Activated CD8-positive, alpha-beta memory T cell treated with anti-CD3 and anti-CD28 coated beads for 4 hours (primary cell): ENCODE measurements at places on chromosomes 16 and 17.
A peak's percentile ranks its signal among the peaks of the same experiment; 100 is the strongest.

DNA sequence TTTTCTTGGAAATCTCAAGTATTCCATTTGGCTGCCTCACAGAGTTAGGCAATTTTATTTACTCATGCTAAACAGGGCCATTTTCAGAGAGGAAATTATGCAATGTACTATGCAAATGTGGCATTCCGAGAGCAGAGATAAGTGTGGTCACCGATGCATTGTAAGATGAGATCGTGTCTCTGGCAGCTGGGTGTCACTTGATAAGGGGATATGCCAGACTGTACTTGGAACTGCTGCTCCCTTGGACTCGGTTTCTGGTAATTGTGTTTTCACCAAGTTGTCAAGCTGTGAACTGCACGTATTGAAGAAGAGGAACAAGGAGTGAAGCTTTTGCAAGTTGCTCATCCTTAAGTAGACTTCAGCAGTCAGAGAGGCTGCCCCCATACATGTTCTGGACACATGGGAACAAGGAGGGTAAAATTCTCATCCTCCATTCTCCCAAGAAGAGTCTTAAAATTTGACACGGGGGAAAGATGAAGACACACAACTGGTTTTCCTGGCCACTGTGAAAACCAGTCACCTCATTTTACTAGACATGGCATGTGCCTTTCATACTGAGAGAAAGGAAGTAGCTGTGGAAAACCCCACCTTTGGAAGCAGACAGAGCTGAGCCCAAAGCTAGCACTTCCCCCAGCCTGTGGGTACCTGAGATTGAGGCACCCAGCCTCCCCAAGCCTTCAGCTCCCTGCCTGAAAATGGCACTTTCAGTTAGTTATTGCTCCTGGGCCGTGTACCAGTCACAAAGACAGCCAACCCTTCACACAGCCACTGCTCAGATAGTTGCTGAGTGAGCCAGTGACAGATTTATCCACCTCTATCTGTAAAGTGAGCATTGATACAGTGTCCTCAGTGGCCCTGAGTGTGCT is 150.7 kb downstream of the SOCS1 start:
- no peak for DNase-seq

GRCh38 chr17:38464723-38465390 is 36.6 kb downstream of the ARHGAP23 start:
- no peak for DNase-seq

- DNase-seq: no peak
Observed at GRCh38 chr17:80596760-80597608, 52.3 kb downstream of the RPTOR start.

- DNase-seq: no peak
Observed at GRCh38 chr17:14693382-14693781, 392.5 kb downstream of the HS3ST3B1 start.

DNA sequence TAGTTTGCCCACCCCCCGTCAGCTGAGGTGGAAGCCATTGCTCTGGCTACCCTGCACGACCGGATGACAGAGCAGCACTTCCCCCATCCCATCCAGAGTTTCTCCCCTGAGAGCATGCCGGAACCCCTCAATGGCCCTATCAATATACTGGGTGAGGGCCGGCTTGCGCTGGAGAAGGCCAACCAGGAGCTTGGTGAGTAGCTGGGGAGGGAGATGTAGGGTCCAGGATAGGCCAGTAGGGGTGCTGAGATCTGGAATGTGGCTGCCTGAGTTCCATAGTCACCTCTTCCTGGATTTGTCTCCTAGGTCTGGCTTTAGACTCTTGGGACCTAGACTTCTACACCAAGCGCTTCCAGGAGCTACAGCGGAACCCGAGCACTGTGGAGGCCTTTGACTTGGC is 6.4 kb downstream of the PFAS start:
- no peak for DNase-seq

DNA sequence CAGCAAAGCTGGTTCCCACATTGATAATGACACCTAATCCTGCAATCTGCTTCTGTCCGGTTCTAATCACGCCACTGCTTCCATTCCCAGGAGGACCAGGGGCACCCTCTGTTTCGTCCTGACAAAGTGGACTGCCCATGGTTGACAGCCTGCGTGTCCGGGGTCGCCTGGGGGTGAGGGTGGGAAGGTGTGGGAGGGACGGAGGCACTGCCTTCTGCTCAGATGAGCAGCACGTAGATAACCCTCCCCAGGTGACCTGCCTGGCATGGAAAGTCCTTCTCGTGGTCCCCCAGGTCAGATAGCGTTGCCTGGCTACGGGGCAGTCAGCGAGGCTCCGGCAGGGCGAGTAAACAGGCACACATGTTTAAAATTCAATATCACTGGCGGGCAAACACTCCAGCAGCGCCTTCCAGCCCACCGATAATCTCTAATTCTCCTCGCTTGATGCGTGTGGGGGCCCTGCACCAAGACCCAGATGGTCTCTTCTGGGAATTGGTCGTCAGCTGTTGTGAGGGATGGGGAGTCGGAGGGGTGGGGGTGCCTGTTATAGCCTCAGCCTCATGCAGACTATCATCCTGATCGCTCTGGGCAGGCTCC is 132.2 kb downstream of the RAP1GAP2 start:
- DNase-seq: no peak

GRCh38 chr16:57624044-57624688 is 4.3 kb upstream of the ADGRG1 start:
- DNase-seq: no peak

DNA sequence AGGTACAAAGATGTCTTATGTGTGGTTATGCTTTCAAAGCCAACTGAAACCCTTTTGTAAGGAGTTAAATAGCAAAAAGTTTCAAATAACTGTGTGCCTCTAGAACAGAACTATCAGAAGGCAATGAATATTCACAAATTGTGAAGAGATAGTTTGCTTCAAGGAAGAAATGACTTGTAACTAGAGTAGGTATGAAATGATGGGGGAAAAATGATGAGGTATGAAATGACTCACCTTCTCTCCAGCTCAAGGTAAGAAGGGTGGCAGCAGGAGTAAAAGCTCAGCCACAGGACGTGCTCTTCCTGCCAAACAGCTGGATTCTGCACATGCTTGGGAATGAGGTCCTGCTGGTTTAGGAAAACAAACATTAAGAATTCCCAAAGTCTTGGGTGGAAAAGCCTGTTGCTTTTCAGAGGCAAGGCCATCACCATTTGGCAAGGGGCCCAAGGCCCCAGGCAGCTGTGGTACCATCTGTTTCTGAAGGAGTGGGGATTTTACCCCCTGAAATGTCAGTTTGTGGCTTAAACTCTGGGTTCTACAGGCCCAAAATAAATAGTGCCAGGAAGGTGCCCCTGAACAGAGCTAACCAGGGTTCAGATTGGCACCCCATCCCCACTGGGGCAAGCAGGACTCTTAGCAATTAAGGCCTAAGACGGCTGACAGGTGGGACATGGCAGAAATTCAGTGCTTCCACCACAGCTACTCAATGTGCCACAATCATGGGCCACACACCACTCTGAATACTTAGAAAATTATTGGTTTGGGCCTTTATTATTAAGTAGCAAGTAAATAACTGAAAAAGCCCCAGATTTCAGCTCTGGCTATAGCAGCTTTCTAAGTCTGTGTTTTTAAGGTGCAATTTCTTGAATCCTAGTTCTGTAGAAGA is 13.3 kb downstream of the HERPUD1 start:
- no peak for DNase-seq

GRCh38 chr16:88866151-88866920 is at the start of gene PABPN1L:
PABPN1L (minus strand) TSS chr16:88866660; CDS start chr16:88866606, 54 bp downstream.
- DNase-seq: no peak

- DNase-seq: no peak
Observed at GRCh38 chr16:9235867-9236266, 144.4 kb downstream of the HAPSTR1 start.

DNA sequence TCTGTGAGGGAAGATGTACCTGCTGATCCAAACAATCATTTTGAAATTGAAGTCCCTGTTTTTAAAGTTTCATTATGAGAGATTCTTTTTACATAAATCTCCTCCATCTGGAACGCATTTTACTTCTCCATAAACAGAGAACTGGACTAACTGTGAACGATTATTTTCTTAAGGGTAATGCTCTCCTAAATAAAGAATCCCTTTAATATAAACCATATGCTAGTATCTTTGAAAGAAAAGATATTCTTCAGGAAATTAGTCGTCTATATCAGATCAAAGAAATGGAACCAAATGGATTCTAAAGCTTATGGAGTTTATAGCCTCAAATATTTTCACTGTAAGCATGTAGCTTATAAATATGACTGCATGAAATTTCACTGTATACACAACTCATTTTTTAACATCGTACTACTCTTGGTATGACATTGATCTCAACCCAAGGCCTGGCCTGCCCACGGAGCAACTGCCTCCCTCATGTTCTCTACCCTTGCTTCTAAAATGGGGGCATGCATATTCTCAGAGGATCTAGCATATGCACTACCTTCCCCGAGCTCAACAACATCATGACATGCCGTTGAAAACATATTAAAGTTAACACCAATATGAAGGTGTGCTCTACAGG is 66.4 kb downstream of the MYH10 start:
- no peak for DNase-seq

DNA sequence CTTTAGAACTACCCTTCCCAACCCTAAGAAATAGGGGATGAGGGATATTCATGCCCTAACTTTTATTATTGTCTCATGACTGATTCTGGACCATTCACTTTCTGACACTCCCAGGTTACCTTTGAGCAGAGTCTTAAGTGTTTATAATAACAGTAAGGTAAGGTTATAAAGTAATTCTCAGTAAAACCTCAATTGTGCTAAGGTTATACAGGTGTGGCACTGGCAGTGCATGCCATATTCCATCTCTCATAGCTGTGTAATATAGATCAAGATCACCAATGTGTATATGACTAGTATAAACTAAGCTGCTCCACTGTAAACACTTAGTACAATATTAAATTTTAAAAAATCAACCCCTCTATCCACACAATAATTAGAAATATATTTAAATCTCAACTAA is 89.1 kb downstream of the KCNJ2 start:
- no peak for DNase-seq

- no peak for DNase-seq
Observed at GRCh38 chr17:5557485-5557884, 26.8 kb downstream of the NLRP1 start.

- DNase-seq: no peak
Observed at GRCh38 chr16:2194166-2194834, 2.1 kb downstream of the CASKIN1 start.

- DNase-seq: no peak
Observed at GRCh38 chr17:57739402-57740234, 5.5 kb downstream of the CCDC182 start.

GRCh38 chr17:82912484-82913089 is 72.8 kb upstream of the ZNF750 start:
- DNase-seq: no peak

DNA sequence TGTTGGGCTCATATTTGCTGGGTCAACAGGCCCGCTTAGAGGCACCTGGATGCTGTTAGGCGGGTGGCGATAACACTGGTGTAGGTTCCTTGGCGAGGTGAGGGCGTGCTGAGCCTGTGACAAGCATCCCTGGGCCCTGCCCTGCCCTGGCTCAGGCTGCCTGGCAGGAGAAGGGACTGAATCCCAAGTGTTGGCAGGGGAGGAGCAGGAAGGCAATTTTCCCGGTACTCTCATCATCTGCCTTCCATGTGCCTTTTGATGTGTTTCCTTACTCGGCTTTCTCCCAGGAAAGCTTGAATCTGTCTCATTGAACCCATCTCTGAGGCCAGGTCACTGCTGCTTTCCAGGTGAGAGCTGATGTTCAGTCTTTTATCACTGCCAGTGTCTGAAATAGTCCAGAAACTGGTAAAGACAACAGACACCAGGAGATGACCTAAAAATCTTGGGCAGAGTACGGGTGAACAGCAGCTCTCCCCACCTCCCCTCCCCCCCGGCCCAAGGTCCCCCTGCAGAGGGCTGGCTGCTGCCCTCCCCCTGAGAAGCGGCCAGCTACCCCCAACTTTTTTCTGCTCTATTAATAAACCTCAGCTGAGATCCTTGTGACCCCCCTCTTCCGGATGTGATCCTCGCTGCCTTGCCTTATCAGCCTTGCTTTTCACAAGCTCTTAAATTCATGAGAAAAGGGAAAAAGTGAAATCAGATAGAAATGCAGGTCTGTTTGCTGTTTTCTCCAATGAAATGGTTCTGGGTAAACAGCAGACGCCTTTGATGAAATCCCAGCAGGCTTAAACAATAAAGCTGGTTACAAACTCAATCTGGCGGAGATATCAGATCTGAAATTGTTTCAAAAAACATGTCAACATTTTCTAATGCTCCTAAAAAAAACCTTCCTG is 29.0 kb downstream of the RTN4RL1 start:
- no peak for DNase-seq

- no peak for DNase-seq
Observed at GRCh38 chr16:53872248-53873221, 168.6 kb downstream of the FTO start.

DNA sequence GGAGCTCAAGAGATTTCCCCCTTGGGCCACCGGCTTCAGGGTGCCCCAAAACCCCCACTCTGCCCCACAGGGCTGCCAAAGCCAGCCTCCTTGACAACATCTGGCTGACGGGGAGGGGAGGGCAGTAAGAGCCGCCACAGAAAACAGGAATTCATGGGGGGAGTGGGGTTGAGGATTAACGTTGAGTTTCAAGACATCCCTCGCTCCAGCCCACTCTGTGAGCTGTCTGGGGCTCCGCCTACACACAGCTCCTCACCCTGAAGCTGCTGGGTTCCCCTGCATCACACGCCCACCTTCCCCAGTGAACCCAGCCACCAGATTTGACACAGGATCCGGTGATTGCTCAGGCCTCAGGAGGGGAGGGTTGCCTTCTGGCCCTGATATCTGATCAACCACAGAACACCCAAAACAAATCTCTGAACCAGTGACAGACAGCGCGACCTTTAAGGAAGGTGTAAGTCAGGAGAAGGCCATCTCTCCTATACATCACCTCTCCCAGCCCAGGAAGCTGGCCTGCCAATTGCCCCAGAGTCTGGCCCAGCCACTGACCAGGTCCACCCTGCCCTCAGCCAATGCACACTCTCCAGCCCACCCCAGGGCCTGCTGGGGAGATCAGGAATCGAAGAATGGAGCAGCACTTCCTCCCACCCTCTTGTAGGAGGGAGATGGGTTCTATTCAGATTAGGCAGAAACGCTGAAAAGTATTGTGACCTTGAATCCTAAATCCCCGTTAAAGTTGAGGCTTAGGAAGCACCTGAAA is 132.1 kb downstream of the CLEC16A start:
- DNase-seq: peak; percentile 72

DNA sequence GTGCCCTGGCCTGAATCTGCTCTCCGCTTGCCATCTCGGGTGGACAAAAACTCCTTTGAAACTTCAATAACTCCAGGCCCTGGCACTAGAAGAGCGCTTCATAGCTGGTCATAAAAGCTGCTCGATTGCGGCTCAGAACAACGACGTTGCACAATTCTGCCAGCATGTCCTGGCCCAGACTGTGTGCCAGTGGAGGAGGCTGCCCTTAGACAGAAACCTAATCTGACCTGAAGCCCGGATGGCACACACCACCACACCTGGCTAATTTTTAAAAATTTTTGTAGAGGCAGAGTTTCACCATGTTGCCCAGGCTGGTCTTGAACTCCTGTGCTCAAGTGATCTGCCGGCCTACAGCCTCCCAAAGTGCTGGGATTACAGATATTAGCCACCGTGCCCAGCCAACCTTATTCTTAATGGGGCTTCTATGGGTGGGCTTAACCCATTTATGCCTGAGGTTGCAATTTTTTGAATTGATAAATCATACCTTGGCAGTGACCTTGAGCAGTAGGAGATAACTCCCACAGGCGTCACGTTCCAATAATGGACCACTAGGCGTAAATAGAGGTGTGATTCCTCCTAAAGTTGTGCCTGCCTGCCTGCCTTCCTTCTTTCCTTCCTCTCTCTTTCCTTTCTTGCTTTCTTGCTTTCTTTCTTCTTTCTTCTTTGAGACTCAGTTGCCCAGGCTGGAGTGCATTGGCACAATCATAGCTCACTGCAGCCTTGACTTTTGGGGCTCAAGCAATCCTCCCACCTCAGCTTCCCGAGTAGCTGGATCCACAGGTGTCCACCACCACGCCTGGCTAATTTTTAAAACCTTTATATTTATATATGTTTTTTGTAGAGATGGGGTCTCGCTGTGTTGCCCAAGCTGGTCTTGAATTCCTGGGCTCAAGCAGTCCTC is 1.1 kb upstream of the PPL start:
- no peak for DNase-seq
